GM23338 (cell line): ENCODE measurements at places on chromosomes 7 and 10. TPM values are rescaled to one million over a fixed set of nuclear protein-coding genes. Genes with fewer than 3 reads are reported as not detected.
A peak's percentile ranks its signal among the peaks of the same experiment; 100 is the strongest.

The RBP4 gene
- polyA plus RNA-seq = 0.47 and 0.79 TPM in 2 replicates

The CLDN3 gene
- polyA plus RNA-seq = 20.1 and 21.4 TPM in 2 replicates

The LIPJ gene
- polyA plus RNA-seq = not detected in 2 replicates

DNA sequence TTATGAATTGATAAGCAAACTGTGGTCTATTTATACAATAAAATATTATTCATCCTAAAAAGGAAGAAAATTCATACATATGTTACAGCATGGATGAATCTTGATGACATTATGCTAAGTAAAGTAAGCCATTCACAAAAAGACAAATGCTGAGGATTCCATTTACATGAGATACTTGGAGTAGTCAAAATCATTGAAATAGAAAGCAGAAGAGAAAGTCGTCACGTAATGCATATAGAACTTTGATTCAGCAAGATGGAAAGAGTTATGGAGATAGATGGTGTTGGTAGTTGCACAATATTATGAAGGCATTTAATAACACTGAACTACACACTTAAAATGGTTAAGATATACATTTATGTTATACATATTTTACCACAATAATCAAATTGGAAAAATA, 309.7 kb upstream of the KLF6 start:
- no peaks in the 10 kb centered on the region for H3K36me3 ChIP-seq
- DNase-seq = no peak
- H3K27me3 ChIP-seq = no peaks in the 10 kb centered on the region
- no peaks in the 10 kb centered on the region for H3K4me1 ChIP-seq

- peaks cover 26% of the 10 kb centered on the region for H3K4me1 ChIP-seq
- H3K36me3 ChIP-seq = no peaks in the 10 kb centered on the region
- H3K4me3 ChIP-seq = no peak overlapping the region
- DNase-seq = no peak
Measured at GRCh38 chr7:24441314-24442027, 131.8 kb upstream of the PALS2 start.

GRCh38 chr10:24513155-24513554, 210.5 kb downstream of the ARHGAP21 start:
- no peak overlapping the region for H3K4me3 ChIP-seq
- H3K4me1 ChIP-seq = no peaks in the 10 kb centered on the region
- H3K27ac ChIP-seq = no peak overlapping the region
- DNase-seq = peak; percentile 73

GRCh38 chr10:52956461-52956860, 183.9 kb upstream of the MBL2 start:
- no peaks in the 10 kb centered on the region for H3K36me3 ChIP-seq
- no peak overlapping the region for H3K27ac ChIP-seq
- H3K4me3 ChIP-seq = no peak overlapping the region
- no peaks in the 10 kb centered on the region for H3K27me3 ChIP-seq

- H3K27ac ChIP-seq = no peak overlapping the region
- no peak overlapping the region for H3K4me3 ChIP-seq
- DNase-seq = no peak
- H3K27me3 ChIP-seq = no peaks in the 10 kb centered on the region
- peaks cover 21% of the 10 kb centered on the region for H3K4me1 ChIP-seq
Measured at GRCh38 chr10:22837351-22837750, 90.5 kb upstream of the ARMC3 start.

The ITPRID1 gene
- 0.05 TPM in 1 of 2 replicates, not detected in the other for polyA plus RNA-seq

DNA sequence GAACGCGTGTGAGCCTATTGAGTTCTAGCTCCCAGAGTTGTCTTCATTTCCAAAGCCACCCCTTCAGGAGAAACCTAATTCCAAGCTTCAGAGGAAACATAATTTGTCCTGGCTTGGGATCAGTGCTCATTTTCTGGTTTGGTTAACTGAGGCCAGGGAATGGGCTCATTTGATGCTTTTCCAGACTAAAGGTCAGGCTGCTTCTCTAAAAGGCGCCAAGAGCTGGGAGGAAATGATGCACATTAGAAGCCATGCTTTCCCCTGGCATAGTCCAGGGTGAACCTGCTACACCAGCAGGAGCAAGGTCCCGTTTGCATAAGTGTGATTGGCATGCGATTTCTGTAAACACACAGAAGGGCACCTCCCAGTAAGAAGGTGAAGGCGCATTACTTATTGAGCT, 435.0 kb downstream of the GALNT17 start:
- H3K4me3 ChIP-seq = no peak overlapping the region
- no peaks in the 10 kb centered on the region for H3K27me3 ChIP-seq
- no peak for DNase-seq

- H3K4me1 ChIP-seq = peaks cover 21% of the 10 kb centered on the region
- no peaks in the 10 kb centered on the region for H3K27me3 ChIP-seq
- DNase-seq = no peak
- peak overlapping the region; percentile 20; the same call in 1 of the 2 replicates for H3K27ac ChIP-seq
Measured at GRCh38 chr10:3877211-3878000, 92.4 kb upstream of the KLF6 start.

- H3K27ac ChIP-seq = peak overlapping the region; percentile 86
- H3K4me1 ChIP-seq = peaks cover 50% of the 10 kb centered on the region
- H3K27me3 ChIP-seq = no peaks in the 10 kb centered on the region
- no peaks in the 10 kb centered on the region for H3K36me3 ChIP-seq
- peak; percentile 81 for DNase-seq
Measured at GRCh38 chr10:48536916-48537890, 67.7 kb downstream of the ARHGAP22 start.

GRCh38 chr10:58319599-58319998, 15.2 kb upstream of the UBE2D1 start:
- H3K4me1 ChIP-seq = no peaks in the 10 kb centered on the region
- H3K27ac ChIP-seq = no peak overlapping the region
- H3K36me3 ChIP-seq = no peaks in the 10 kb centered on the region

GRCh38 chr7:48154792-48155413, 16.4 kb upstream of the ABCA13 start:
- H3K4me1 ChIP-seq = no peaks in the 10 kb centered on the region
- H3K36me3 ChIP-seq = no peaks in the 10 kb centered on the region; the same call in 1 of the 2 replicates
- peak; percentile 57 for DNase-seq
- no peak overlapping the region for H3K4me3 ChIP-seq
- no peak overlapping the region for H3K27ac ChIP-seq
- no peaks in the 10 kb centered on the region for H3K27me3 ChIP-seq

DNA sequence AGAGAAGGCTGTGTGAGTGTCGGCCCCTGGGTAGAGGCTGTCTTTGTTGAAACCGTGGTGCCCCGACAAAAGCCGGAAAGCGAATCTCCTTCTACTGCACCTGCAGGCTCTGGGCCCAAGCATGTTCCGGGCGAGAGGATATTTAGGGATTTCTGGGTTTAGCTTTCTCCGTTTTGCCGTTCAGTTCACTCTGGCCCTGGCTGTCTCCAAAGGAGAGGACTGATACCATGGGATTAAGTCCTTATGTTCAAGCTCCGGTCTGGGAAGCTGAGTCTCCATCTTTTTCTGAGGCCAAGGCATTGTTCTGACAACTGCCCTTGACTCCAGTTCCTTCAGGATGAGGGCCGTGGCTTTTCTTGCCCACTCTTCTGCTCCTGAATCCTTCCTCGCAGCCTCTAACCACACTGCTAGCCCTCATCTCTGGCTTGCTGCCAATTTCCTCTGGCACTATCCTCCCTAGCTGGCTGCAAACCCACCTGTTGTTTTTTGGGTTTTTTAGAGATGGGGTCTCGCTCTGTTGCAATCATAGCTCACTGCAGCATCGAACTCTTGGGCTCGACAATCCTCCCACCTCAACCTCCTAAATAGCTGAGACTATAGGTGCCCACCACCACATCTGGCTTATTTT, 206.8 kb downstream of the SKIDA1 start:
- H3K27ac ChIP-seq = no peak overlapping the region
- no peak for DNase-seq
- no peaks in the 10 kb centered on the region for H3K27me3 ChIP-seq
- H3K36me3 ChIP-seq = no peaks in the 10 kb centered on the region
- peaks cover 38% of the 10 kb centered on the region for H3K4me1 ChIP-seq
- H3K4me3 ChIP-seq = no peak overlapping the region

The C10orf62 gene
- polyA plus RNA-seq = not detected in 2 replicates

- no peaks in the 10 kb centered on the region for H3K36me3 ChIP-seq
- no peak for DNase-seq
- H3K27me3 ChIP-seq = no peaks in the 10 kb centered on the region
- H3K4me1 ChIP-seq = no peaks in the 10 kb centered on the region; the same call in 1 of the 2 replicates
Measured at GRCh38 chr10:89627830-89628229, 17.2 kb downstream of the PANK1 start.

- H3K4me1 ChIP-seq = no peaks in the 10 kb centered on the region
- H3K27me3 ChIP-seq = no peaks in the 10 kb centered on the region
- H3K36me3 ChIP-seq = no peaks in the 10 kb centered on the region
- H3K27ac ChIP-seq = no peak overlapping the region
Measured at GRCh38 chr7:87212498-87212897, 7.0 kb downstream of the TMEM243 start.

DNA sequence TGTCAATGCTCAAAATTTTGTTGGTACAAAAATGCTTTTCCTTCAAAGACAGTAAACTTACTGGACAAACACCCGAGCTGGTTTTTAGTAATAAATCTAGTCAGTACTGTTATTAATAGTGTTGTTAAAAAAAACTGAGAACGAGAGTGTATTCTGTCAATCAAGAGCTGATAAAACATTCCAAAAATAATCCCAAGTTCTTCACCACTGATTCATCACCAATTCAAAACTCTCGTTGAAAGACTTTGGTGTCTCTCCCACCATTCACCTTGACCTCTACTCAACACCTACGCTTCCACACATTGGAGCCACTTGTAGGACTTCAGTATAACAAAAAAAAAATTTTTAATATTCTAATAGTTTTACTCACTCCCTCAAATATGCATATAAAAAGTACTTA, 279.2 kb downstream of the PARD3 start:
- H3K4me3 ChIP-seq = no peak overlapping the region
- no peaks in the 10 kb centered on the region for H3K27me3 ChIP-seq
- H3K27ac ChIP-seq = no peak overlapping the region
- no peaks in the 10 kb centered on the region for H3K36me3 ChIP-seq
- H3K4me1 ChIP-seq = peaks cover 5% of the 10 kb centered on the region

DNA sequence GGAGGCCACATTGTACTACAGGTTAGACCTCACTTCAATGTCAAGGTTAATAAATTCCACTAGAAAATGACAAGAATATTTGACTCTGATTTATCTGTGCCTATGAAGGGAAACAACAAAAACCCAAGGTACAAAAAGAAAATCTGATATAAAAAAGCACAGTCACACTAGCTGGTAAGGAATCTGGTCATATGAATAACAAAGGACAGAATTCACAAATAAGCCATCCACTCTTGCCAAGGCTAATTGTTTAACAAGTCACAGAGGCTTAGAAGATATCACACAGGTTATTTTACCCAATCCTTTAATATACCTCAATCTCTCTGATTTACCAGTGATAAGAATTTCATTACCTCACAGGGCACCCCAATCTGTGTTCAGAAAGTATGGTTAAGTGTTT, 47.9 kb downstream of the IRF5 start:
- H3K36me3 ChIP-seq = peaks cover 38% of the 10 kb centered on the region; the same call in 1 of the 2 replicates
- peaks cover 14% of the 10 kb centered on the region for H3K4me1 ChIP-seq
- no peak overlapping the region for H3K27ac ChIP-seq
- DNase-seq = peak; percentile 32
- H3K4me3 ChIP-seq = no peak overlapping the region

DNA sequence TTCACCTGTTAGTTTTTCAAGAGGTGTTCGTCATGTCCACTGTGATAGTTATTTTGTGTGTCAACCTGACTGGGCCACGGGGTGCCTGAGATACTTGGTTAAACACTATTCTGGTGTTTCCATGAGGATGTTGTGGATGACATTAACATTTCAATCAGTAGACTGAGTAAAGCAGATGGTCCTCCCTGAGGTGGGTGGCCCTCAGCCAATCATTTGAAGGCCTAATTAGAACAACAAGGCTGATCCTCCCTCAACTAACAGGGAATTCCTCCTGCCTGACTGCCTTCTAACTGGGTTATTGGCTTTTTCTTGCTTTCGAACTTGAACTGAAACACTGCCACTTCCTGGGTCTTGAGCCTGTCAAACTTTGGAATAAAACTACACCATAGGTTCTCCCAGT, 75.8 kb downstream of the ENO4 start:
- no peaks in the 10 kb centered on the region for H3K36me3 ChIP-seq
- H3K27ac ChIP-seq = no peak overlapping the region
- no peaks in the 10 kb centered on the region for H3K27me3 ChIP-seq
- H3K4me3 ChIP-seq = no peak overlapping the region
- no peak for DNase-seq

DNA sequence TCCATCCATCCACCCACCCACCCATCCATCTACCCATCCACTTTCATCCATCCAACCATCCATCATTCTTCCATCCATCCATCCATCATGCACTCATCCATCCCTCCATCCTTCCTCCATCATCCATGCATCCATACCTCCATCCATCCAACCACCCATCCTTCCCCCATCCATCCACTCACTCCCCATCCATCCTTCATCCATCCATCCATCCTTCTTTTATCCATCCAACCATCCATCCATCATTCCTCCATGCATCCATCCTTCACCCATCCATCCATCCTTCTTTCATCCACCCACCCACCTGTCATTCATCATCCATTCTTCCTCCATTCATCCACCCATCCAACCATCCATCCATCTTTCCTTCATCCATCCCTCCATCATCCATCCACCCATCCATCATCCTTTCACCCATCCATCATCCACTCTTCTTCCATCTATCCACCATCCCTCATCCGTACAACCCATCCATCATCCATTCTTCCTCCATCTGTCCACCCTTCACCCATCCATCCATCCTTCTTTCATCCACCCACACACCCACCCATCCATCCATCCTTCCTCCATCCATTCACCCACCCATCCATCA, 428.2 kb downstream of the DNAJB6 start:
- no peak overlapping the region for H3K4me3 ChIP-seq
- H3K27me3 ChIP-seq = no peaks in the 10 kb centered on the region
- no peaks in the 10 kb centered on the region for H3K4me1 ChIP-seq
- no peak for DNase-seq
- H3K36me3 ChIP-seq = no peaks in the 10 kb centered on the region

GRCh38 chr7:31074403-31075085, 22.4 kb downstream of the ADCYAP1R1 start:
- H3K27ac ChIP-seq = no peak overlapping the region
- H3K27me3 ChIP-seq = no peaks in the 10 kb centered on the region
- no peak overlapping the region for H3K4me3 ChIP-seq
- no peaks in the 10 kb centered on the region for H3K4me1 ChIP-seq
- no peak for DNase-seq

- DNase-seq = no peak
- no peaks in the 10 kb centered on the region for H3K4me1 ChIP-seq
- no peak overlapping the region for H3K4me3 ChIP-seq
- no peaks in the 10 kb centered on the region for H3K27me3 ChIP-seq
- H3K27ac ChIP-seq = no peak overlapping the region
Measured at GRCh38 chr7:57215423-57215822, 83.2 kb upstream of the ZNF479 start.

- H3K27me3 ChIP-seq = no peaks in the 10 kb centered on the region
- H3K36me3 ChIP-seq = no peaks in the 10 kb centered on the region
- no peak for DNase-seq
- H3K4me3 ChIP-seq = no peak overlapping the region
Measured at GRCh38 chr10:71742301-71743088, 22.9 kb upstream of the C10orf105 start.

The UBN2 gene
- 17.8 and 18.5 TPM in 2 replicates for polyA plus RNA-seq

GRCh38 chr10:68403701-68404100, 3.4 kb downstream of the RUFY2 start:
- H3K4me1 ChIP-seq = peaks cover 8% of the 10 kb centered on the region; the same call in 1 of the 2 replicates
- H3K4me3 ChIP-seq = no peak overlapping the region
- H3K36me3 ChIP-seq = peaks cover 7% of the 10 kb centered on the region; the same call in 1 of the 2 replicates
- no peak for DNase-seq
